ENCODE measurements at places on chromosomes 5 and 9.

- no peak for DNase-seq
Observed at GRCh38 chr9:90839183-90839728, 37.6 kb downstream of the SYK start.

GRCh38 chr9:1434052-1434767 lies 384.1 kb downstream of the DMRT2 start:
- no peak for DNase-seq

GRCh38 chr5:125376059-125376641 lies 629.7 kb upstream of the ZNF608 start:
- DNase-seq: no peak

- no peak for DNase-seq
Observed at GRCh38 chr5:21145376-21145775, 1157.4 kb upstream of the CDH18 start.
